ENCODE measurements at places on chromosomes 3 and 15. TPM values are rescaled to one million over a fixed set of nuclear protein-coding genes. Genes with fewer than 3 reads are reported as not detected.

Gene SUMF1
- total RNA-seq, result 55.5 TPM

Gene HES1
- total RNA-seq, result 127 TPM

Gene ZBBX
- 0.47 TPM for total RNA-seq

Gene IFT122
- total RNA-seq, result 16.6 TPM

Gene KY
- not detected for total RNA-seq

Gene TNFAIP8L3
- total RNA-seq, result 19.1 TPM

Gene NEK10
- total RNA-seq, result 3.4 TPM

Gene PCSK6
- 19.2 TPM for total RNA-seq

Gene FBXW12
- total RNA-seq, result not detected

Gene CCR9
- total RNA-seq, result not detected

Gene CATSPER2
- 0.29 TPM for total RNA-seq

Gene A4GNT
- not detected for total RNA-seq

Gene RGMA
- 0.15 TPM for total RNA-seq

Gene MITF
- 6.1 TPM for total RNA-seq

Data from glomerular endothelial cell (primary cell).